Activated CD4-positive, alpha-beta T cell treated with anti-CD3 and anti-CD28 coated beads for 1 hour (primary cell): ENCODE measurements at places on chromosomes 1 and 21.

DNA sequence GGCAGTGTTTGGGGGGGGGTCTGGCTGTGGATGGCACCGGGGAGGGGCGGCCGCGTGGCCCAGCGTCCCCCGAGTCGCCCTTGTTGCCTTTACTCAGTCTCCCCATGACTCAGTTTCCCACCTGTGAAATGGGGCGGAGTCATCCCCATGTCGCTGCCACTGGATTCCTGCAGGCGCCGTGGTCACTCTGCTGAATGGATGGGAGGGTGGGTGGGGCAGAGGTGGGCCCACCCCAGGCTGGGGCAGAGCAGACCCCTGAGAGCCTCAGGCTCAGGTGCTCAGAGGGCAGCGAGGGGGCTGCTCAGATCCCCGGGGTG is 2.0 kb downstream of the COL6A1 start:
- no peak for DNase-seq

DNA sequence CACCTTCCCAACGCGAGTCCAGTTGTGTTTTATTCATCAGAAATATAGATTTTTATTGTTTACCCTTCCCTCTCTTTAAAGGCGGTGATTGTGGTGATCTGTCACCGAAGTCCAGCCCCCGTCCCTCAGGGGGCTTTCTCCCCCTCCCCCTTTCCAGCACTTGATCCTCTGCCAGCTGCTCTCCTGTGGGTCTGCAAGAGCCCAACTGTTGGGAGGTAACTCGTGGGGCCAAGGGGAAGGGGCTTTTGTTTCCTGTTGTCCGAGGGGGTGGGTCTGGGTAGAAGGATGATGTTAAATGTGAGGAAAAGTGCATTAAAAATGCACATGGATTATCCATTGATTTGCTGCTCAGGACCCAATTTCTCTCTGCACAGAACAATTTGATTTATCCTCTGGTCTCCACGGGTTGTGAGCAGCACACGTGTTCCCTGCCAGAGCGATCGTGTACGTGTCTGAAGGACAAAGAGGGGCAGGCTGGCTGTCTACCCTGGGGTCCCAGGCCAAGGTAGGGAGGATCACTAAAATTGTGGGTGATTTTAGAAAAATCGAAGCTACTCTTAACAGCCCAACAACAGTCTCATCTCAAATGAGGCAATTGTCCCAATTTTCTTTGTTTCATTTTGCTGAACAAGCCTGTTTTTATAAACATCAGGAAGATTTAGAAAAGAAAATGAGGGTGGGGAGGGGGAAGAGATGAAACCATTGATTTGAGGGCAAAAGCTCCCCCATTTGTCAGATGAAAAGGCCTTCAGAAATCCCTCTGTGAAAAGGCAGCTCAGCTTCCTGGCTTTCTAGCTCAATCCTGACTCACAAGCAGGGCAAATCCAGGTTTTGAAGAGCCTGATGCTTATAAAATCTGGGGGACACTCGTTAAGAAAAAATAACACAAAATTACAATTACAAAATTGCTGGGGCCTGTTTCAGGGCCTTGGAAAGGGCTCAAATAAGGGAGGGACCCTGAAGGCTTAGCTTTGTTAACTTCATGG is 176.2 kb downstream of the RHOU start:
- no peak for DNase-seq

- DNase-seq: no peak
These were observed 12.1 kb downstream of the MIA3 start for GRCh38 chr1:222629921-222630535.

DNA sequence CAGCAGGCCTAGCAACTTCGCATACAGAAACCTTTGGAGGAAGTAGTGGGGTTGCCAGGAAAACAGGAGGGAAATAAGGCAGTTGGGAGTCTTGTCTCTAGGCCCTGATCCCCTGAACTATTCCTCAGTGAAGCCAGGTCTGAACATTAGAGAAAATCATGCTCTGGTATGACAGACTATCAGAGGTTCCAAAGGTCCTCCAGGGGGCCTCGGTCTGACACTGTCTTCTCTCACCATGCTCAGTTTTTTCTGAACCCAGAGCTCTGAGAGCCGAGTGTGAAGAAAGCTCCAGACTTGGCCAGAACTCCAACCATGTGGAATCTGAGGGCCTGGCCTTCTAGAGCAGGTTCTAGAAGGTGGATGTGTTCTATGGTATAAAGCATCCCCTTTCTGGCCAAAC is 4.0 kb downstream of the TOMM40L start:
- DNase-seq: no peak

DNA sequence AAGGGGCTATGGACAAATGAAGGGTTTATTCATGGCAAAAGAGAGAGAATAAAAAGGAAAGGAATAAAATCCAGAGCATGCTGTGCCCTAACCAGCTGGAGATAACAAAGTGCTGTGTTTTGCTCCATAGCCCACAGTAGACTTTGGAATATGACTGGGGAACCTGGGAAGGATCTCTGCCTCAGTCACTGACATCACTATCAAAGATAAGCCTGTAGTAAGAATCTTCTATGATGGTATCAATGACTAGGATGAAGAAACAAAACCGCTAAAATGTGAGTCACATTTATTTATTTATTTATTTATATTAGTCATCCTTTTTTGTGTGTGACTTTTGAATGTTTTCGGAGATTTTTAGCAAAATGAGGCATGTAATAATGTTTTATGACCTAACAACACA is 56.3 kb downstream of the NVL start:
- no peak for DNase-seq

GRCh38 chr1:50968821-50969610 is 1.0 kb upstream of the CDKN2C start:
- peak; percentile 12 for DNase-seq

- DNase-seq: no peak
These were observed 11.1 kb downstream of the SLC30A10 start for GRCh38 chr1:219917281-219917680.

GRCh38 chr1:218810306-218810705 is 363.4 kb upstream of the LYPLAL1 start:
- DNase-seq: no peak

- peak; percentile 23 for DNase-seq
These were observed at the start of gene GFI1 for GRCh38 chr1:92486251-92487077. TSS of gene GFI1 (minus strand) at chr1:92486925. CDS start at chr1:92483487, 3,438 bp downstream.

DNA sequence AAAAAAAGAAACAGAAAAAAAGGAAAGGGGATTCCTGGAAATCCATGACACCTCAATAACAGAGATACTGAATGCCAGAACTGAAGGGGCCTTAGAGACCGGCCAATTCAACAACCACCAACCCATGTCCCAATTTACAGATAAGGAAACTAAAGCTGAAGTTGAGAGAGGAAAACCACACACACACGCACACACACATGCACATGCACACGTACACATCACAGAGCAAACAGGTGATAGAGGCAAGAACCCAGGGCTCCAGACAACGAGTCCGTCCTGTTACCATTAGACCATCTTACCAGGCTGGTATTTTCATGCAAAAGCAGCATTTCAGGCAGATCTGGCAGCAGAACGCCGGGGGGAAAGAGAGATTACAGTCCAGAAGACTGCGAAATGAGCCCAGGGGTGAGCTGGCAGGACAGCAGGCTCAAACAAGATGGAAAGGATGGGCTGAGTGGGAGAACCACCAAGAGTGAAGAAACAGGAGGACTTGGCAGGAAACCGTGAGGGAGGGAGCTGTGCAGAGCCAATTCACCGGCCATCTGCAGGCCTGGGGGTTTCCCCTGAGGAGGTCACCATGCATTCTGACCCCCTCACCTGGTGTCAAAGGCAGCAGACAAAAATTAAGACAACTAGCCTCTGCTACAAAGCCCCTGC is 43.5 kb downstream of the PAFAH2 start:
- DNase-seq: no peak

GRCh38 chr1:27395441-27396195 is 3.2 kb downstream of the GPR3 start:
- DNase-seq: peak; percentile 71

DNA sequence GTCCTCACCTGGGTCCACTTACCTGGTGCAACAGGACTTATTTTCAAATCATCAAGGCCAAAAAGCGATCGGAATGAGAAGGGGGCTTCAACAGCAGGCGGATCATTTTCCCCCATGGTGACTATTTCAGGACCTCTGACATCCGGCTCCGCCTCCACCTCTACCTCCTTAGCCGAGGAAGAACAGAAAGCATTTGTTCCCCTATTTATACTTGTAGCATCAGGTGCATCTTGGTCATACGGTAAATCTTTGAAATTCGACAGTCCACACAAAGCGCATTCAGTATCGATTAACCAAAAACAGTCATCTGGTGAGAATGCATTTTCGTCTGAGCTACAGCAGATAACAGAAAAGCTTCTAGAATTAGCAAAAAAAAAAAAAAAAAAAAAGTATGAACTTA is 550 bp downstream of the TMPRSS3 start:
- DNase-seq: no peak

DNA sequence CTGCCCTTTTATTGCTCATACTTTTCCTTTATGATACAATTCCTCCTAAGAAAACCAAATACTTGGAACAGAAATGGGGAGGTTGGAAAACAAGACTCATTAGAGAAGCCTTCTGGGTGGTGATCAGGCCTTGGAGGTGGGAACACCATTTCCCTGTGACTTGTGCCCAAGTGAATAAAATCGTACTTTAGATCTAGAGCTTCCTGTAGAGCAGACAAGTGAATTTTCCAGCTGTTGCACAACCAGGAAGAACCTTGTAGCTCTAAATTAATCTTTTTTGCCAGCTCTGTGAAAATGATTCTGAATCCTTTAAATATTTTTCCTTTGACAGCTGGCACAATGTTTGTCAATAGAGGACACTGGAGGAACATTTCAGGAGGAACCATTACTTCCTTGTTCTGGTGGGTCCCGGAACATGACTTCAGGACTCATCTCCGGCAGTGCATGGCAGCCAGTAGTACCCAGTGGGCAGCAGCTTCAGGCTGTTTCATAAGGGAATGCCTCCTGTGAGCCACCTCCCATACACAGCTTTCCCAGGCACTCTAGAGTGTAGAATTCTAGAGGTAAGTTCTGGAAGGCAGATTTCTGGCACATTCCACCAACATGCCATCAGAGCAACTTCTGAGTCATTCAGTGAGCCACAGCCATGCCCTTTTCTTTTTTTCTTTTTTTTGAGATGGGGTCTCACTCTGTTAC is 5.5 kb upstream of the SNAPIN start:
- DNase-seq: no peak

DNA sequence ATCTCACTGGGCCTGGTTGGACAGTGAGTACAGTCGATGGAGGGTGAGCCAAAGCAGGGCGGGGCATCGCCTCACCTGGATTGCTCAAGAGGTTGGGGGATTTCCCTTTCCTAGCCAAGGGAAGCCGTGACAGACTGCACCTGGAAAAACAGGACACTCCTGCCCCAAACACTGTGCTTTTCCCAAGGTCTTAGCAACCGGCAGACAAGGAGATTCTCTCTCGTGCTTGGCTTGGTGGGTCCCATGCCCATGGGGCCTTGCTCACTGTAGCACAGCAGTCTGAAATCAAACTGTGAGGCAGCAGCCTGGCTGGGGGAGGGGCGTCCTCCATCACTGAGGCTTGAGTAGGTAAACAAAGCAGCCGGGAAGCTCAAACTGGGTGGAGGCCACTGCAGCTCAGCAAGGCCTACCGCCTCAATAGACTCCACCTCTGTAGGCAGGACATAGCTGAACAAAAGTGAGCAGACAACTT is 11.3 kb downstream of the C1orf105 start:
- no peak for DNase-seq

DNA sequence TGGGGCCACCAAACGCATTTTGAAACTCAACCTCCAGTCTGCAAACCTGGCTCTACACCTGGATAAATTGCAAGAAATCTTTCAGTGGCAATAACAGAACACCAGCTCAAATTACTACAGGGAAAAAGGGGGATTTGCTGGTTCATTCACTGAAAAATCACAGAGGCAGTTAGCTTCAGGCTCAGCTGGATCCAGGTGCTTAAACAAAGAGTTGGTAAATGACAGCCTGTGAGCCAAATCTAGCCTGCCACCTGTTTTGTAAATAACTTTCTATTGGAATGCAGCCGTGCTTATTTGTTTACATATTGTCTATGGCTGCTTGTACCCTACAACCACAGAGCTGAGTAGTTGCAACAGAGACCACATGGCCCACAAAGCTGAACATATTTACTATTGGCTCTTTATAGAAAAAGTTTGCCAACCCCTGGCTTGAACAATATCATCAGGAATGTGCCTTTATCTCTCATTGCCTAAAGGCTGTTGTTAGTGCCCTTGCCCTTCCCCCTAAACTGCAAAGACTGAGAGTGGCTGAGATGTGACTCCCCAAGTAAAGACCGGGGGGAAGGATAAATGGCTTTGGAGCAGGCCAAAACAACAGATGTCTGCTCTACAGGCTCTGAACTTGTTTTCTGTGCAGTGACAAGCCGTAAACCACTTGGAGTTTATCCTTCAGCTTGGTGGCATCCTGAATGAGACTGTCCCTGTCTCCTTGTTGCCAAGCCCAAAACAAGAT is 21.5 kb upstream of the PTPRF start:
- DNase-seq: no peak

DNA sequence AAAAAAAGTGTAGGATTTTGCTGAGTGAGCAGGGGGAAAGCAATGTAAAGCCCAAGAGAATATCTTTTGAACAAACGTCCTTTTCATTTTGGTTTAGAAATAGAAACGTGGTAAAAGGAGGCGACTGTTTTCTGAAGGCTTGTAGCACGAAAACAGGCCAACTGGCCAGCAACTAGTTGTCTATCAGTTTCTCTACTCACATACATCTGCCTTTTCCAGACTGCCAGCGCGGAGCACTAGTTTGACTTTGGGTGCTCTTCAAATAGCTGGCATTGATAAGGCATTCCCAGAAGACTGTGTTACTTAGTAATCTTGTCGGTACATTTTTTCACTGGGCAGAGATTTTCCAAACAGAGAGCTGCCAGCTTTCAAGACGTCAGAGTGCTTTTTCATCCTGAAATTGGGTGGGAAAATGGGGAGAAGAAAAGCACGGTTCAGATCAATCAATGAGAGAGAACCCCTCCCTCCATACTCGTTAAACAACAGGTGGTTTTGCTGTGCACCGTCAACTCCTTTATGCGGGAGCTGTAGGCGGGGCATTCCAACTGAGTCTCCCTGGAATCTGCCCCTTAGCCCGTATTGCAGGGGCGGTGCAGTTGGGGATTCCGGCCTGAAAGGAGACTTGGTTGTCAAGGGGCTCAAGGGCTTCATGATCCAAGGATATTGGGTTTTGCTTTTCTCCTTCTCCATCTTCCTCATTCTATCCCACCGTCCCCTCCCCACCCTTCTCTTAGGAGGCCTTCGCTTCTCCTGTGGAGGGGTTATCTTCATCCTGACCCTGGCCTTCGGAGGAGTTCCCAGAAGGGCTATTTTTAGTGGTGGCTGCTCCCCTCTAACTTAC is 884 bp upstream of the LRRC8C start:
- DNase-seq: no peak

- DNase-seq: no peak
These were observed 14.6 kb downstream of the EFCAB7 start for GRCh38 chr1:63537940-63538339.

DNA sequence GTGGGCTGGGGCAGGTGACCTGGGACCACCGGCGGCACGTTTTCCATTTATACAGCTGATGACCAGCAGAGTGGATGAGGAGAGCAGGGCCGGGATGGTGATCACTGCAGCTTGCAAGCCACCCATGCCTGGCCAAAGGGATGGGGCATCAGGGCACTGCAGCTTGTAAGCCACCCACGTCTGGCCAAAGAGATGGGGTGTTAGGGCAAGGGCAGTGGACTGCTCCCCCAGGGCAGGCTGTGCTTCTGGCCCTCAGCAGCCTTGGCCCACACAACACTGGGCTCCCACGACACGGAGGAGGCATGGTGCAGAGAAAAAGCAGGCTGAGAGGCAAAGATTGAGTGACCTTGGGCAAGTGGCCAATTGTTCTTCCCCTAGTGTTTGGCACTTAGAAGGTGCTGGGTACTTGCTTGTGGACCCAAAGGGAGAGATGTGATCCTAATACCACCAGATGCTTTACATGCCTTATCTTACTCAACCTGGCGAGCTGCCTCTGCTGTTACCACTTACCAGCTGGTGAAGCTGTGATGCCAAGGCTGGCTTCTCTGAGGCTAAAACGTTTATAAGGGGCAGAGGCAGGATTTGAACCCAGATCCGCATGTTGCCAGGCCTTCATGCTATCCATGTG is 48.3 kb downstream of the TRIM62 start:
- no peak for DNase-seq
